Fibroblast of skin of left biceps (primary cell): ENCODE measurements at places on chromosomes 4 and X.
A peak's percentile ranks its signal among the peaks of the same experiment; 100 is the strongest.

DNA sequence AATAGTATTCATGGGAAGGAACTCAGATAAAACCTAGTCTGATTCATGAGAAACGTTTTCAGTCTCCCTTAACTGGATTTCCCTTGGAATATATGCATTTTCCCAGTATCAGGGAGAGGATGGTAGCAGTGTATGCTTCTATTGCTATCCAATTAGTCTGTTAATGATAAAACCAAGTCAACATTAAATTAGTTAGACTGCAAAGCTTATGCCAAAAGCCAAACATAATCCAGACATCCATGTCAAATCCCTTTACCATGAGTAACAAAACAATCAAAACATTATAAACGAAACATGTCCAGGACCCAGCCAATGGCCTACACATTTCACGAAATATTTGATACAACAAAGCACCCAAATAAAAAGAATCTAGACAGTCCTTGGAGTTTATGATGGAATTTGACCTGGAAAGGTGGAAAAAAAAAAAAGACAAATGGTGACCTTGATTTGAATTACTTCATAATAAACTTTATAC, 34.5 kb upstream of the VEGFD start:
- DNase-seq: no peak

DNA sequence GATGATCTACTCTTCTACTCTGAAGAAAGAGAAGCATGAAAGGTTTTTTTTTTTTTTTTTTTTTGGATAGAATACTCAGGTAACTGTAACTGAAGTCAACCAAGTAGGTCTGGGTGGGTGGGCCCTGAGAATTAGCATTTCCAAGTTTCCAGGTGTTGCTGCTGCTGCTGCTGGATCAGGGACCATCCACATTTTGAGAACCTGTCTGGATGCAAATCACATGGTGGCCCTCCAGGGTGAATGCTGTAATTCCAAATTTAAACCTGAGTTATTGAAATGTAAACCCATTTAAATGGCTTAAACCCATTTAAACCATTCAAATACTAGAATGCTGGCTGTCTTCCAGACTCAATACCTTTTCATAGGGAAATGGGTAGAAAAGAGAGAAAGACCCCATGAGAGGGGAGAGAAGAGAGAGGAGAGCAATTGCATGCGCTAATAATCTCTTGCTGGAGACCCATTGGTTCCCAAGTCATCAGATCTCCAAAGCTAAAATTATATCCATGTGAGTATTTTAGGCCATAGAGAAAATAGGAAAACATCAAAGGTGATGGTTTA, 17.6 kb downstream of the SUPT20HL1 start:
- DNase-seq: no peak

GRCh38 chr4:139957065-139957464, 196.9 kb downstream of the MAML3 start:
- no peak for DNase-seq

GRCh38 chrX:143669395-143669794, 33.5 kb upstream of the SLITRK4 start:
- no peak for DNase-seq

GRCh38 chr4:27161191-27161590, 300.6 kb downstream of the STIM2 start:
- no peak for DNase-seq

GRCh38 chrX:142616636-142617035, 409.1 kb upstream of the SPANXN4 start:
- DNase-seq: no peak

DNA sequence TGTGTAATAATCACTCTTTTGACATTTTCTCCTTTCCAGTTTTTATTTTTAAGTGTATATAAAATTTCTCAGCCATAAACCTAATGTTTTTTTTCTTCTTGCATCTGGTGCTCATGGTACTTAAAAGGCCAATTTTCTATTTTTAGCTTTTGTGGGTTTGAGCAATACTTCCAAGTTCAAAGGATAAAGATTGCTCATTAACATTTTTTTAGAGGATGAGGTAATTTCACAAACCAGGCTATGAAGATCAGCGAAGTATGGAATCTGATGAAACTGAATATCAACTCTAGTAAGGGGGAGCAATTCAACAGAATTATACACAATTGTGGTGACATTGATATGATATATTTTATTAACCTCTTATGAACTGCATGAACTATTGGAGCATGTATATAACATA, 25.8 kb upstream of the KLHL34 start:
- DNase-seq: peak; percentile 57

DNA sequence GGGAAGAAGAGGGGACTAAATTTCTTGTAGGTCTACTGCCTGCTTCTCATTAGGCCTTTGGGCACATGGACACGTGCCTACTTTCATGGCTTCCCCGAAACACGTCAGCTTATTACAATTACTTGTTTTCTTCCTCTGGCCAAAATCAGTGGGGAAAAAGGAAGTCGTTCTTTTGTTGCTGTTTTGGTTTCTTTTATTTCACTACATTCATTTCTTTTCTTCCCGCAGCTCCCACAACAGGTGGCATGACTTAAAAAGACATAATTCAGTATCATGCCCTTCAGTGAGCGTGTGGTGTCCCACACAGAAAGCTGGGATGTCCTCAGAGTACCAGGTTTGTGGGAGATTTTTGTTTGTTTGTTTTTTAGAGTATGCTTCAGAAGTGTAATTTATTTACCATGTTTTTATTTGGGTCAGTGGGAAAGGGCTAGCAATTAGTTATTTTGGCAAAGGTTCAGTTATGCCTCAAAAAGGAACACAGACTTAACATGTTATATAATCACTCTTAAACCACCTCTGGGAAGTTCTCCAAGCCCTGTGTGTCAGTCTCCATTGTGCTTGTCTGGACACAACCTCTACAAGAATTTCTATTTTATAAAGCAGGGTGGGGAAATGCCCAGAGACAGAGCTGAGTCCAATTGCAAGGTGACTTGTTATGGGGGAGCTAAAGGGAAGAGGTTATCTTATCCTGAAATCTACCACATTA, 44.2 kb upstream of the SPRY1 start:
- no peak for DNase-seq

GRCh38 chrX:29590921-29591320, 624.4 kb upstream of the MAGEB2 start:
- DNase-seq: no peak

- no peak for DNase-seq
Observed at GRCh38 chr4:183797011-183797444, 108.1 kb upstream of the STOX2 start.
